Ecto neural progenitor cell (in vitro differentiated cells): ENCODE measurements at places on chromosomes 7 and 10.

DNA sequence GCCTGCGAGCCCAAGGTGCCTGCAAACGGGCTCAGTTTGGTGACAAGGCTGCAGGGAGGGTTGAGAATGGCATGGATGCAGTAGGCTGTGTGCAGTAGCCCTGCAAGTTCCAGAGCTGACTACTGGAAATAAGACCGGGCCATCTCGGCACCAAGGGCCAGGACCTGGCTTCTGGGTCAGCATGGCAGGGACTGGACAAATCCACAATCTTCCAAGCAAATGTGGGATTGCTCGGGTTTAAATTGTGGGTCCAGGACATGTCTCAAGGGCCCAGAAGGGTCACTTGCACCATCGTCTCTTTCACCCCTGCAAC, 78.0 kb downstream of the GPR26 start:
- DNase-seq: peak; percentile 47

DNA sequence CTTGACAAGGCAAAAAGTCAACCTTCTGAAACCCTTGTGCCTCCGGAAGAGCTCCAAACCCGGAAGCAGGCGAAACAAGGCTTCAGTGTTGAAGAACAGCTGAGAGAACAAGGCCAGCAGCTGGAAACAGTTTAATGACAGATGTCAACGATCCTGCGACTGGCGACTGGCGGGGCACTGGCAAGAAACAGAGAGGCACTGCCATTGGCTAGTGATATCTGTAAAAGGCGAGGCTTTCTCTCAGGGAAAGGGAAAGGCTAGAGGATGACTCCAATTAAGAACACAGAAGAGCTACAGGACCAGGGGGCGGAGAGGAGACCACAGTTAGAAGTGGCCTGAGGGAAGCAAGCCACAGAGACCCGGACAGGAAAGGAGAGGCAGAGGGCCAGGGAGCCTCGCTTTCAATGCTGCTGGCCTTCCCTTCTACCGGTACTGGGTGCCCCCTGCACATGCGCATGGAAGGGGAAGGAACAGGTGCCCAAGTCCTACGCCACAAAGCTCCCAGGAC, 19.4 kb downstream of the ITGB1 start:
- peak; percentile 49 for DNase-seq

DNA sequence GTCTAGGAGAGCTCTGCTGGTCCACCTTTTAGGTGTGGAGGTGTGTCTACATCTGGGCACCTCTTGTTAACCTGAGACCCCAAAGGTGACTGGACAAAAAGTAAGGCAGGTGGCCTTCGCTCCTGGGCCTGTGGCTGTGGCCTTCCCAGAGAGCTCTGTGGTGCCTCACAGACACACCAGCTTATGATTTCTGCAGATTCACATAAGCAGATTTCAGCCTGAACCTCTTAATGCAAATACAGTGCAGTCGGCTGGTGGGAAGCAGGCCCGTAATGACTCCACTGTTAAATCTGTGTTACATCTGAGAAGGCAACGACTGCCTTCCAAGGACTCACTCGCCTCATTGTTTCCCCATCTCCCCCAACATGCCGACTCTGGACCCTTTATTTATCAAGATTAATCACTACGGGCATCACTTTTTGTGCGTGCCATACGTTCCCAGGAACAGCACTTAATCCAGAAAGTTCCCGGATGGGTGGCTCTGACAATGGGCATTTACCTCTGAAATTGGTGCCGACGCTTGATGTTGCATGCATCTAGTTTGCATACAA, 119.8 kb downstream of the EBF3 start:
- peak; percentile 37 for DNase-seq

DNA sequence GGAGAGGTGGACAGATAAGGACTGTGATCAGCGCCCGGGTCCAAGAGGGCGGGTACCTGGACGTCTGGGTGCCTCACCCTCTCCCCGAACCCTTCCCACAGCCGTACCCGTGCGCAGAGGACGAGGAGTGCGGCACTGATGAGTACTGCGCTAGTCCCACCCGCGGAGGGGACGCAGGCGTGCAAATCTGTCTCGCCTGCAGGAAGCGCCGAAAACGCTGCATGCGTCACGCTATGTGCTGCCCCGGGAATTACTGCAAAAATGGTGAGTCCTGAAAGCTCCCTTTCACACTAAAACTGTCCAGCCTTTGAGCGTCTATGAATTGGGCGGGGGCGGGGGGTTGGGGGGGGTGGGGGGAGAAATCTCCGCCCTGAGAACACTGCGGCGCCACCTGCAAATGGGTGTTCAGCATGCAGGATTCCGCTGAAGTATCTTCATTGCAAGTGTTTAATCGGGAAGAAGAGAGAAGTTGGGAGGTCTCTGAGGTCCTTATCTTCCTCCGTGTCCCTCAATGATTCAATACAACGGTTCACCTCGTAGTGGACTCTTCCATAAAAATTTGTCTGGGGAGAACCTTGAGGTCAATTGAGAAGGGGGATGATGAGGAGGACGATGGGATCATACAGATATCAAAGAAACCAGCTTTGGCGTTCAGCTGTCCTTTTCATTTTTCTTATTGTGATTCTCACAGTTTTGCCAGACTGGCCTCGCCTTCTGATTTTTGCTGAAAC, 906 bp downstream of the DKK1 start:
- DNase-seq: peak; percentile 57

GRCh38 chr7:141840708-141841107, 577 bp downstream of the PRSS37 start:
- DNase-seq: no peak

- DNase-seq: no peak
These were observed 70.4 kb upstream of the ATRNL1 start for GRCh38 chr10:115022733-115023132.

GRCh38 chr10:103498936-103499638, 5.6 kb downstream of the NEURL1 start:
- DNase-seq: no peak

GRCh38 chr7:25228386-25228785, at the start of gene NPVF:
Gene NPVF, minus strand, starts transcription at chr7:25228486. Its CDS starts 47 bp downstream, at chr7:25228439.
- DNase-seq: no peak

DNA sequence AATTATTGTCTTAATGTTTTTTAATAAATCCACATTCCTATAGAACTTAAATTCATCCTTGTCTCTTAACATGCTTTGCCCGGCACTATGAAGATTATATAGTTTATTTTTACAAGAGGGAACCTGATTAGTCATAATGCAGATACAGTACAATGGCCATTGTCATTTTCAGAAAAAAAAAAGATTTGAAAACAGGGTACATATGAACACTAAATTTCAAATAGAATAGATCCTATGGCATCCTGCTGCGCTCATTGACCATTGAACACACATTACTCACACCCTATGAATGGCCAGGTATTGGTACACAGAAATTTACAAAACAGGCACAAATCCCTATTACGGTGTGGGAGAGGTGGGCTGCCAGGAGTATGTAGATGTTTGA, 2.0 kb upstream of the KLF6 start:
- no peak for DNase-seq

DNA sequence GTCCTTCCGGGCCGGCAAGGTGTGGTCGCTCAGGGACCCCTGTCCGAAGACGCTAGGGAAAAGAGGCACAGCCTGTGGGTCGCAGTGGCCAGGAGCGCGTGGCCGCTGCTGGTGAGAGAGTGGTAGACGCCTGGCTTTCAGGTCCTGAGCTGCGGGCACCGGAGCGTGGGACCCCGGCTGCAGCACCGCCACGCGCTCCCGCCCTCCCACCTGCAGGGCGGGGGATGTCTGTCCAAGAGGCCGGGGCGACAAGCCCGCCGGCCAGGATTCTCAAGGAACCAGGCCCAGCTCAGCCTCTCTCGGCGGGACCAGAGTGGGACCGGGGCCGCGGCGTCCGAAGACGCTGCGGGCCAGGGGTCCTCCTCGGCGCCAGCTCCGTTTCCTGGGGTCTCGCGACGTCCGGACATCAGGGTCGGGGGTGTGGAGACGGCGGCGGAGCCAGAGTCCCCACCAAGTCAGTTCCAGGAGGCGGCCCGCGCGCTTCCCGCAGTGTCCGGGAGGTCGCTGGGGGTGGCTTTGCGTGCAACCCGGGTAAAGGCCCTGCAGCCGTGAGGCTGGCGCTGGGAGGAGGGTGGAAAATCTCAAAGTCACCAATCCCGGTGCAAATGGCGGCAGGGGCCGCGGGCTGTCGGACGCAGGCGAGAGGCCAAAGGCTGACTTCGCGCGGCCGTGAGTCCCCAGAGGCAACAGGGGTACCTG, 5.5 kb downstream of the ZNF503 start:
- peak; percentile 75 for DNase-seq

GRCh38 chr7:150746921-150747320, 9.7 kb downstream of the GIMAP5 start:
- no peak for DNase-seq

DNA sequence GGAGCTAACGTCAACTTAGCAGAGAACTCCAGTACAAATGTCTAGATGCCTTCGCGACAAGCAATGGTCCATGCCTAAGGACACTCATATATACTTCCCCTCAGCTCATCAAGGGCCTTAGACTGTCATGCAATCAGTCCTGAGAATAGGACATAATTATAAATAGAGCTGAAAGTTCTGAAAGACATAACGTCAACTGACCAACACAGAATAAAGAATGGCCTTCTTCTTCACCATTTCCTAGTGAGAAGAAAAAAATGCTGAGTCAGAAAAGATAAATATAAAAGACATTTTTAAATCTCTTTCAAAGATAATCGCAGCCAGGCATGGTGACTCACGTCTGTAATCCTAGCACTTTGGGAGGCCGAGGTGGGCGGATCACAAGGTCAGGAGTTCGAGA, 83.2 kb downstream of the ARMH3 start:
- DNase-seq: no peak

DNA sequence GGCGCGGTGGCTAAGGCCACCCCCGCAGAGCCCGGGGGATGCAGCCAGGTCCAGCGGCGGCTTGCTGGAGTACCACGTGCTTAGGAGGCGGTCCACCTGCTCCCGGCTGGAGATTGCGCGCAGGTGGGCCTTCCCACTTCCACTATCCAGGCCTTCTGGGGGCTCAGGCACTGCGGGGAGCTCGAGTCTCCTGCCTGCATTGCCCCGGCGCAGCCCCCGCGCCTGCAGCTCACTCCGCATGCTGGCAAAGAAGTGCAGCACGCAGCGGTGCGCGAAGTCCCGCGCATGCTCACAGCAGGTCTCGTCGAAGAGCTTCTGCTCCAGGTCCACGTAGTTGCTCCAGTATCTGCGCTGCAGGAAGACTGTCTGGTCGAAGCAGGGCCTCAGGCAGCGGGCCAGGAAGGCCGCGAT, 5.8 kb downstream of the CALHM3 start:
- DNase-seq: no peak

DNA sequence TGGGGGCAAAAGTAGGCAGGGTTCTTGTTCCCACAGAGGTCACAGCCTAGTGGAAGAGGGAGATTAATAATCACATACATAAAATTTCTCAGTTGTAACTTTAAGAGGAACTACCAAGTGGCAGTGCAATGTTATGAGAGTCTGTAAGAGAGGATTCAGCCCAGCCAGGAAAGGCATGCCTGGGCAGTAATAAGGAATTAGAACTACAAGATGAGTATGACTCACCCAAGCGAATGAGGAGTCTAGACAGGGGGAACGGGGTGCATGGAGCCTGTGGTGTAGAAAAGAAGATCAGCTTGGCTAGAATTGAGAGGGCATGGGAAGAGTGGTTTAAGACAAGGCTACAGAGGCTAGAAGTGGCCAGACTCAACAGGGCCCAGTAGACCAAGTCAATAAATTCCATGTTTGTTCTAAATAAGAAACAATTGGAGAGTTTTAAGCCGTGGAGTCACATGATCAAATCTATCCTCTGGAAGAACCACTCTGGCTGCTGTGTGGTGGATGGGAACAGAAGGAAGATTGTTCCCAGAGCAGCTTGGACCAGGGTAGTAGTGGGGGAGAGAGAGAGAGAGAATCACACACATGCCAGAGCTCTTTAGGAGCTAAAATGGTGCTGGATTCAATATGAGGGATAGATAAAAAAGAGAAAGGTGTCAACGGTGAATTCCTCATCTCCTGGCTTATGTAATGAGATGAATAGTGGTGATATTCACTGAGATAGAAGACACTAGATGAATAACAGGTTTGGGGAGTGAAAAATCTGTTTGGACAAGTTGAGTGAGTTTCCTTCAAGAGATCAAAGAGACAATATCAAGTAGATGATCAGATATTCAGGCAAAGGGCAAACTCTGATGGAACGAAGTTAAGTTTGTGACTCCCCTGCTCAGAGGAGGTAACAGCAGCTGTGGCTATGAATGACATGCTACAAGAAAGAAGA, 265.1 kb downstream of the FGFR2 start:
- no peak for DNase-seq

DNA sequence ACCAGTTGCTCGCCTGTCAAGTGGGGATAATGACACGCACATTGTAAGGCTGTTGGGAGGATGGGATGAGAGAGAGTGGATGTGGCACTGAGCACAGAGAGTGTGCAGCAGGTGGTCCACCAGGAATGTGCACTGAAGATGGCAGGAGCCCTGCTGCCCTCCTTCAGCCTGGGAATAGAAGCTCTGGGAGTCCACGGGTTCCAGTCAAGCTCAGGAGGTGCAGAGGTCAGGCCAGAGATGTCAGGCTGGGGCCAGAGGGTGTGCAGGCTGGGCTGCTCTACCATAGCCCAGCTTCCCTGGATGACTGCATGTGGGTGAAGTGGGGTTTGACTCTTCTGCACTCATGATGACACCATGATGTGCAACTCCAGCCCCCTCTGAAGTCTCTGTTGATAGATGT, 58.7 kb downstream of the C10orf120 start:
- no peak for DNase-seq

GRCh38 chr7:9023675-9024294, 590.4 kb downstream of the NXPH1 start:
- no peak for DNase-seq

GRCh38 chr7:157568770-157569584, 232.2 kb downstream of the DNAJB6 start:
- DNase-seq: no peak

DNA sequence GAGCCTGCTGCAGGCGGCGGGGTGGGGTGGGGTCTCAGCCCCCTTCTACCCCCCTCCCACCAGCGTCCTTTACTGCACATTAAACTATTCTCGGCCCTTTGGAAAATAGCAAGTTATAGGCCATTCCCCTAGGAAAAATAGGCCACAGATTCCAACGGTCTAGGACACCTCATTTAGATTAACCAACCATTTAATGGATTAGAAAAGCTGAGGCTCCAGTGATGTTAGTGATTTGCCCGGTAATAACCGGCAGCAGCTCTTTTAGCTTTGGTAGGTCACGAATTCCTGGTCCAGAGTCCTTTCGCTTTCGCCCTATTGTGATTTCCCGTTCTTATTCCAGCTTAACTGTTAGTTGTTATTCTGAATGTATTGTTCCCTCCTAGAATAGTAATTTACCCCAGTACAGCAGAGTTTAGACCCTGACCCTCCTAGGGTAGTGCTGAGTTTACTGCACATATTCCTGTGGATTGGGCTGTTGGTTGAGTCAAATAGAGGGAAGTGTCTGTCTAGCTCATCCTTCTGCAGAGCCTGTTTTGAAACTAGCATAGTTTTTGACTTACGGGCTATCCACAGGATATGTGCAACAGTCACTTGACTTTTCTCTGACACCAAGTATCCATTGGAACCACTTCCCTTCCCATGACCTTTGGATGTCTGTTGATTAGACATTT, 754 bp downstream of the GSTO1 start:
- DNase-seq: no peak

GRCh38 chr10:52027055-52027705, 286.9 kb upstream of the DKK1 start:
- DNase-seq: no peak
